ENCODE measurements at places on chromosomes 11 and 22. TPM values are rescaled to one million over a fixed set of nuclear protein-coding genes. Genes with fewer than 3 reads are reported as not detected.

The C11orf42 gene
- total RNA-seq, result not detected

The GAS2 gene
- total RNA-seq, result 4.8 TPM

The LMNTD2 gene
- 1.4 TPM for total RNA-seq

The PRDM11 gene
- total RNA-seq, result 18.6 TPM

The SMTNL1 gene
- total RNA-seq, result not detected

- H3K27ac ChIP-seq, result peak within 1 kb of the TSS; percentile 97
- H3K27me3 ChIP-seq, result no peaks in the 10 kb centered on the region
- no peak for DNase-seq
- H3K4me3 ChIP-seq, result peak within 1 kb of the TSS; percentile 80
Measured at GRCh38 chr11:83156996-83157593, at the start of gene PCF11. PCF11 (plus strand) TSS chr11:83157131; CDS start chr11:83157440, 309 bp downstream.

DNA sequence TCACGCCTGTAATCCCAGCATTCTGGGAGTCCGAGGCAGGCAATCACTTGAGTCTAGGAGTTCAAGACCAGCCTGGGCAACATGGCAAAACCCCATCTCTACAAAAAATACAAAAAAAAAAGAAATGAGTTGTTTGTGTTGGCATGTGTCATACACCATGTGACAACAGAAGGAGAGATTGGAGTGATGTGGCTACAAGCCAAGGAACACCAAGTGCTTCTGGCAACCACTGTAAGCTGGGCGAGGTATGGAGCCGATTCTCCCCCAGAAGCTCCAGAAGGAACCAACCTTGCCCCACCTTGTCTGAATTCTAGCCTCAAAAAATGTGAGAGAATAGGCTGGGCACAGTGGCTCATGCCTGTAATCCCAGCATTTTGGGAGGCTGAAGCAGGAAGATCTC lies 39.1 kb upstream of the SLC35C1 start:
- H3K27ac ChIP-seq, result no peak overlapping the region
- no peaks in the 10 kb centered on the region for H3K27me3 ChIP-seq
- H3K4me1 ChIP-seq, result no peaks in the 10 kb centered on the region
- no peak for DNase-seq
- no peaks in the 10 kb centered on the region for H3K36me3 ChIP-seq

GRCh38 chr22:44597616-44598015 lies 99.6 kb upstream of the RTL6 start:
- peaks cover 10% of the 10 kb centered on the region for H3K27me3 ChIP-seq
- no peak overlapping the region for H3K4me3 ChIP-seq
- no peaks in the 10 kb centered on the region for H3K4me1 ChIP-seq
- H3K27ac ChIP-seq, result no peak overlapping the region
- H3K36me3 ChIP-seq, result no peaks in the 10 kb centered on the region

- no peaks in the 10 kb centered on the region for H3K27me3 ChIP-seq
- peak overlapping the region; percentile 36 for H3K4me3 ChIP-seq
- DNase-seq, result no peak
- H3K4me1 ChIP-seq, result peaks cover 9% of the 10 kb centered on the region
- H3K27ac ChIP-seq, result peak overlapping the region; percentile 74
Measured at GRCh38 chr11:105033343-105033742, 1.6 kb downstream of the CASP1 start.

DNA sequence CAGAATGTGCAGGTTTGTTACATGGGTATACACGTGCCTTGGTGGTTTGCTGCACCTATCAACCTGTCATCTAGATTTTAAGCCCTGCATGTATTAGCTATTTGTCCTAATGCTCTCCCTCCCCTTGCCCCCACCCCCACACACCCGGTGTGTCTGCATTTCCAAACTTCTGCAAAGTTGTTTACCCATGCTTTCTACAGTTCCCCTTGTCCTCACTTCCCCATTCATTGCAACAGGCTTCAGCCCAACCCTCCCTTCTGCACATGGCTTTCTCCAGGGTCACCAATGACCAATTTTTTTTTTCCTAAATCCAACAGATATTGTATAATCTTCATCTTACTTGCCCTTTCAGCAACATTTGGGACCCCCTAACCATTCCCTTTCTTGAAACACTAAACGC lies 32.0 kb upstream of the NUP50 start:
- H3K36me3 ChIP-seq, result peaks cover 12% of the 10 kb centered on the region
- no peak overlapping the region for H3K4me3 ChIP-seq
- no peak for DNase-seq
- H3K4me1 ChIP-seq, result no peaks in the 10 kb centered on the region
- no peak overlapping the region for H3K27ac ChIP-seq
- H3K27me3 ChIP-seq, result no peaks in the 10 kb centered on the region

DNA sequence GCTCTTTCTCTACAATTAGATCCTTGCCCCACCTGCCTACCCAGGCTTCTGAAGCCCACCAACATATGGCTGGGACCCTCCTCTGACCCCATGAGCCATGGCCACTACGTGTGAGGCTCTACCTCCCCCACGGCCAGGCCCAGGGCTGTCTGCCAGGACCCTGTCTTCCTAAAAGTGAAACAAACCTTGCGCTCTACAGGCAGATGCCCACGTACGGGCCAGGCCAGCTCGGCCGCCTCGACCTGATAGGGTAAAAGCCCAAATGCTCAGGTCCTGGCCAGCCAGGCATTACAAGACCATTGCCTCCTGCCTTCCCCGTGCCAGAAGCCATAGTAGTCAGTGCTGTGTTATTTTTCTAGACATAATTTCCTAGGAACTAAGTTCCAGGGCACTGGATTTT lies 1496.4 kb downstream of the BRD1 start:
- no peak for DNase-seq
- H3K4me3 ChIP-seq, result no peak overlapping the region
- no peaks in the 10 kb centered on the region for H3K36me3 ChIP-seq
- peaks cover 7% of the 10 kb centered on the region for H3K4me1 ChIP-seq
- no peak overlapping the region for H3K27ac ChIP-seq
- no peaks in the 10 kb centered on the region for H3K27me3 ChIP-seq

- no peaks in the 10 kb centered on the region for H3K4me1 ChIP-seq
- peak overlapping the region; percentile 34 for H3K27ac ChIP-seq
- no peak for DNase-seq
- no peak overlapping the region for H3K4me3 ChIP-seq
Measured at GRCh38 chr22:29302402-29302680, 4.1 kb upstream of the GAS2L1 start.

- H3K27me3 ChIP-seq, result no peaks in the 10 kb centered on the region
- H3K27ac ChIP-seq, result peak overlapping the region; percentile 0
- peaks cover 6% of the 10 kb centered on the region for H3K4me1 ChIP-seq
- H3K36me3 ChIP-seq, result no peaks in the 10 kb centered on the region
- no peak overlapping the region for H3K4me3 ChIP-seq
- no peak for DNase-seq
Measured at GRCh38 chr11:74400606-74401005, 2.4 kb upstream of the PGM2L1 start.

GRCh38 chr22:21837248-21837979 lies 30.0 kb downstream of the MAPK1 start:
- H3K4me3 ChIP-seq, result no peak overlapping the region
- no peaks in the 10 kb centered on the region for H3K36me3 ChIP-seq
- peak overlapping the region; percentile 85 for H3K27ac ChIP-seq
- peaks cover 44% of the 10 kb centered on the region for H3K4me1 ChIP-seq
- no peaks in the 10 kb centered on the region for H3K27me3 ChIP-seq

DNA sequence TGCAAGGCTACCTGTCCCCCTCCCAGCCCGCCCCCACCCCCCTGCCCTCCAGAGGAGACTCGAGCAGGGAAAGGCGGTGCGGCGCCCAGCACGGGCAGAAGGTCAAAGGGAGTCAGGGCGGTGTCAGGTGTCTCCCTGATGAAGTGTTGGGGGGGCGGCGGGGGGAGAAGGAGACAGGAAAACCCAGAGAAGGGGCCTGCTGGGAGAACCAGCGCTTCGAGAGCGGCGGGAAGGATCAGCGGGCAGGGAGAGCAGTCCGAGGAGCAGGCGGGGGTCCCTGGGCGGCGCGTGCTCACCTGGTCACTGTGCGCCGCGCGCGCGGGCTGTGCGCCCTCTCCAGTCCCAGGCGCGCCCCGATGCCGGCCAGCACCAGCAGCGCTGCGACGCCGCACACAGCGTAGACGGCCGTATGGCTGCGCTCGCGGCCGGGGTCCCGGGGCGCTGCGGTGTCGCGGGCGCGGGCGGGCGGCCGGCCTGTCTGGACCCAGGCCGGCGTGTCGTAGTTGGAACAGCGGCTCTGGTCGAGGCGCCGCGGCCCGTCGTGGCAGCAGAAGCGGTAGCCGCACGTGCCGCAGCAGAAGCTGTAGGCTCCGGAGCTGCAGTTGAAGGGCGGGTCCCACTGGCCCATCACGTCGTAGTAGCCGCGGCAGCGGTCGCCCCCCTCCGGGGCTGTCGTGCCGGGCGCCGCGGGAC lies 886 bp downstream of the SHISA8 start:
- no peak overlapping the region for H3K27ac ChIP-seq
- H3K4me3 ChIP-seq, result no peak overlapping the region
- peaks cover 100% of the 10 kb centered on the region for H3K27me3 ChIP-seq
- no peaks in the 10 kb centered on the region for H3K36me3 ChIP-seq

DNA sequence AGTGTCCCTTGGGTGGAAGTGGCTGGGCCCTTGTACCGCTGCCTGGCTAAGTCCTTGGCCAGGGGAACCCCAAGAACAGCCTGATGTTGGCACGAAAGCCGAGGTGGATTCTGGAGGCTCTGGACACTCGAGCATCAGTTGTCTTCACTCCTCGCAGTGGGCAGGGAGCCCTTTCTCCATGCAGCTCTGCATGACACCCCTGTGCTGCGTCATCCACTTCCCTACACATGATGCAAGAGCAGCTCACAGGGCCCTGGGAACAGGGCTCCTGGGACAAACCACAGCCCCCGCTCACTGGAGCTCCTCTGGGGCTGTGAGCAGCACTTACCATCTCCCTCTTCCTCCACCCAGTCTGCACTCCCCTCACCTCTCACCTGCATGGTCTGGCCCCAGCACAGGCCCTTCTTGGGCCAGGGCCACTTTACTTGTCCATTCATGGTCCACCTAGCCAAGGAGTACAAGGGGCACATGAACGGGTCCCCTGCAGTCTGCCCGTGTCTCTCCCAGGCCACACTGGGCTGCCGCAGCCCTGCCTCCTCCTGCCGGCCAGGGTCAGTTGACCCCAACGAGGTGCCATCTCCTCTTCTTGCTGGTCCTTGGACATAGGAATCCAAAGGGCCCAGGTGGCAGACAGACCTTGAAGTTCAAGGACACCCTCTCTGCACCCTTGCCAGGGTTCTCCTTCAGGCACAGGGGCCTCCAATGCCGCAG lies 66.5 kb downstream of the IGF2 start:
- no peak overlapping the region for H3K27ac ChIP-seq
- no peak overlapping the region for H3K4me3 ChIP-seq
- no peaks in the 10 kb centered on the region for H3K36me3 ChIP-seq
- no peaks in the 10 kb centered on the region for H3K27me3 ChIP-seq
- H3K4me1 ChIP-seq, result no peaks in the 10 kb centered on the region
- no peak for DNase-seq

GRCh38 chr11:119602745-119603373 lies 126.1 kb downstream of the NECTIN1 start:
- no peak for DNase-seq
- H3K4me3 ChIP-seq, result no peak overlapping the region
- H3K27ac ChIP-seq, result no peak overlapping the region
- no peaks in the 10 kb centered on the region for H3K36me3 ChIP-seq
- no peaks in the 10 kb centered on the region for H3K4me1 ChIP-seq
- no peaks in the 10 kb centered on the region for H3K27me3 ChIP-seq

GRCh38 chr11:1356007-1356435 lies 33.7 kb upstream of the BRSK2 start:
- H3K27ac ChIP-seq, result no peak overlapping the region
- H3K4me3 ChIP-seq, result no peak overlapping the region
- H3K27me3 ChIP-seq, result peaks cover 12% of the 10 kb centered on the region
- no peak for DNase-seq
- H3K4me1 ChIP-seq, result no peaks in the 10 kb centered on the region

DNA sequence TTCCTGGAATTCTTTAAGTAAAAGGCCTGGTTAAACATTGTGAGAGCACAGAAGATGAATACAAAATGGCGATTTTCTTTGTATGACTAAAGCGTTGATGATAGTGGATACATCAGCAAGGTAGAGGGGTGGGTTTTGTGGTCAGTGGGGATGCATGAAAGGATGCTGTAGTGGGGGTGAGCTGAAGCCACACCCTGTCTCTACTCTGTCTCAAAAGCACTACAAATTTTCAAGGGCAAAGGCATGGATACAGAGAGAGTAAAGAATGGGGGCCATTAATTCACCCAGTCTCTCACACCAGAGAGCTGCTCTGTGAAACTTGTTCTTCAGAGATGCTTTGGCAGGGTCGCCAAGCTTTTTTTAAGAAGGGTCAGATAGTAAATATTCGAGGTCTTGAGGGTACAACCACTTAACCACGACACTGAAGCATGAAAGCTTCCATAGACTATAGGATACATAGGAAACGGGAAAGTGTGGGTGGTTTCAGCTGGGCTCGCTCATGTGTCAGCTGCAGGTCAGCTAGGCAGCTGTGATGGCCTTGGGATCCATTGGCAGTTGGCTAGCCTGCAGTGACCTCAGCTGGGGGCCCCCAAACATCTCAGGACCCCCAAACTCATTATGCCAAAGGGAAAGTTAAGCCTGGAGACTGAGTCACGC lies 8.3 kb downstream of the TMEM138 start:
- H3K4me3 ChIP-seq, result no peak overlapping the region
- no peaks in the 10 kb centered on the region for H3K27me3 ChIP-seq
- DNase-seq, result no peak

DNA sequence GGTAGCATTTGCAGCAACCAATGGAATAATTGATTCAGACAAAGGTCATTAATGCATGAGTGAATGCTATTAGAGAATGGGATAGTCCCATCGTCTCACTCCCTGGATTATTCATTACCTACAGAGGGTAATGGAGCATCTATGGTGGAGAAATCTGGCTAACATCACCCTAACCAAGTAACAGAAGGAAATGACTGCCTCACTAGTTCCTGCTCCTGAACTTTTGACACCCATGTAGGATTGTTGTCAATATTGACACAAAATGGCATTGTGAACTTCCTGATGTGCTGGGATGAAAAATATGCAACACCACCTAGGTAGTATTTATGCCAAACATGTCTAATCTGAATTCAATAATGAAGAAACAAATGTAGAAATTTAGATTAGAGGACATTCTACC lies 44.0 kb upstream of the KIRREL3 start:
- H3K4me1 ChIP-seq, result no peaks in the 10 kb centered on the region
- H3K27me3 ChIP-seq, result no peaks in the 10 kb centered on the region
- no peaks in the 10 kb centered on the region for H3K36me3 ChIP-seq
- no peak for DNase-seq
- H3K27ac ChIP-seq, result no peak overlapping the region

- no peak for DNase-seq
- no peaks in the 10 kb centered on the region for H3K27me3 ChIP-seq
- no peak overlapping the region for H3K27ac ChIP-seq
- H3K36me3 ChIP-seq, result no peaks in the 10 kb centered on the region
- H3K4me1 ChIP-seq, result no peaks in the 10 kb centered on the region
Measured at GRCh38 chr11:44282620-44283019, 27.3 kb downstream of the ALX4 start.

GRCh38 chr11:65708451-65708850 lies 3.6 kb upstream of the KAT5 start:
- no peak for DNase-seq
- H3K27me3 ChIP-seq, result no peaks in the 10 kb centered on the region
- H3K4me1 ChIP-seq, result peaks cover 20% of the 10 kb centered on the region
- H3K36me3 ChIP-seq, result peaks cover 2% of the 10 kb centered on the region

DNA sequence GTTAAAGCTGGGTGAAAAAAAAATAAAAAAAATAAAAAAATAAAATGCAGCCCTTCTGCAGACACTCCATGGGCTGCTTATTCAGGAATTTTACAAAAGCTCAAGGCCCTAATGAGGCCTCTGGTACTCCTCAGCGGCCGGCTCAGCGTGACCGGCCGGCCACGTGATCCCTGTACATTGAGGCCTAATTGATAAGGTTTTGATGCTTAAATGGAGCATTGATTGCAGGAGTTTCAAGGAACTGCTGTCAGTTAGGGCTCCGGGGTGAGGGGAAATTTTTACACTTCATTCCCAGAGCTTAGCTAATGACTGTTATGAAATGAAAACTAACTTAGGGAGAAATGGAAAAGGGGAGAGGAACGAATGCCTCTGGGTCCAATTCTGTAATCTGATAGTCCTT lies 368.8 kb upstream of the KIRREL3 start:
- H3K4me3 ChIP-seq, result no peak overlapping the region
- H3K27ac ChIP-seq, result no peak overlapping the region
- DNase-seq, result no peak
- no peaks in the 10 kb centered on the region for H3K36me3 ChIP-seq
- H3K27me3 ChIP-seq, result no peaks in the 10 kb centered on the region
